NCI-H524 (cell line): ENCODE measurements at places on chromosomes 6 and 20.

DNA sequence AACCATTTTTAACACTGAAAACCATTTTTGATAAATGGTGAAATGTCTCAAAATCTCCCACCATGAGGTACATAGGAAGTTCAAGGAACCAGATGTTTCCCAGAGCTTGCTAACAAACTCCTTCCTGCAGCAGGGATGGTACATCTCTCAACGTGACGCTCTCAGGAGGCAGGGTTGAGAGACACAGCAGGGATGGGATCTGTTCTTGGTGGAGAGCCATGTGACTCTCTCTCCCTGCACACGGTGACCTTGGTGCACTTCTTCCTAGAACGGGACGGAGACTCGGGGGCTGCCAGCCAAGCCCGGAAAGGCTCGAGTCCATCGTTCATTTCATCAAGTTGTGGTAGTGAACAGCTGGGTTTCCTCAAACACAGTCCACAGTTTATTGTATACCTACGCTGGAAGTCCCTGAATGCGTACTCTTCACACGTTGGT is 94.2 kb downstream of the FAM50B start:
- DNase-seq: no peak

- no peak for DNase-seq
These were observed 515.7 kb upstream of the BTBD3 start for GRCh38 chr20:11401988-11402387.

DNA sequence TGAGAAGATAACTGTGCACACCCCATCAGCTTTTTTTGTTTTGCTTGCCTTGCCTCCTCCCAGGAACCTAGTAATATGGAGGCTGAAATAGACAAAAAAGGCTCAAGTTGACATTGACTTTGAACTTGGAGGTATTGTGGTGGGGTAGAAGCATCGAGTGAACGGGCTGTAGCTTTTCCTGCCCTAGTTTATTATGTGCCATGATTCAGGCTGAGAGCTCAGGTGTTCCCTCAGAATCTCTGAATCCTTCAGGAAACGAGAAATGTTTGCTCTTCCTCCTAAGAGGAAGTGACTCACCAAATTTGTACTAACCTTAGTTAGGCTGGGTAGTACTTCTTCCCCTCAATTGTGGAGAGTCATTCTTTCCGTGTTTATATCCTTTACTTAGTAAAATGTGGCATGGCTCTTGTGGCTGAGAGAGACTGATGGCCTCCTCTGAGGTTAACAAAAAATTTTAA is 98.8 kb downstream of the SASH1 start:
- DNase-seq: no peak

DNA sequence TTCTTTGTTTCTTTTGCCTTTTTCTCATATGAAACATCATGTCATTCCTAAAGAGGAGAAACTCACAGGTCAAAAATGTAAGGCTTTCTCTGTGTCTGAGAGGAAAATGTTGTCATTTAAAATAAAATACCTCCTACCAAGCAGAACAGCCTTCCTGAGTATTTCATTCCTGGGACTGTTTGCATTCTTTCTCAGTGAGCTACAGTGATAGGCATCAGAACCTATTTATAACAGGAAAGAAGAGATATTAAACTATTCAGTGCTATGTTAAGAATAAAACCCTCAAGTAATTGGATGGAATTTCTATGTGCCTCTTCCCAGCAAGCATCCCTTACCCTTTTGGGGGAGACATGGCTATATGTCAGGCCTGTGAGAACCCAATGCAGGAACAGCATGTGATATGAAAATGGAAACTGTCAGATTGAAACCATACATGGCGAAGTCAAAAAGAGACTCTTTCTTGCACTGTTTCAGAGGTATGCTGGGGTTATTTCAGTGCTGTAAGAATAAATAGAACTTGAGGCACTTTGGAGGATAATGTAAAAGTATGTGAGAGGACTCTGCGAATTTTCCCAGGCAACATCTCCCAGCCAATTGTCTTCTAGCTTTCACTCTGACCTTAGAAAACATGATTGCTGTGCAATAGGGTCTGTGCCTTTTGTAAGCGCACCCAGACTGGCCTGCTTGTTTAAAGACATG is 133.8 kb upstream of the CCN2 start:
- DNase-seq: no peak

GRCh38 chr6:121876721-121877120 is 441.3 kb downstream of the GJA1 start:
- DNase-seq: no peak

DNA sequence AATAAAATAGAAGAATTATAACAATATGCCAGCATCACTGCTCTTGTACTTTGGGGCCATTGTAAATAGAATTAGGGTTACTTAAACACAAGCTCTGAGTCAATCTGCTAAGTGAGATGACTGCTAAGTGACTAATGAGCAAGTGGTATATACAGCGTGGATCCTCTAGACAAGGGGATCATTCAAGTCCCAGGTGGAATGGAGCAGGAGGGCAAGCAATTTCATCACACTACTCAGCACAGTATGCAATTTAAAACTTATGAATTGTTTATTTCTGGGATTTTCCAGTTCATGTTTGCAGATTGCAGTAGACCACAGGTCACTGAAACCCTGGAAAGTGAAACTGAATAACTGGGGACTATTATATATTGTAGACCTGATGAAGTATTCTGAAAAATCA is 235.3 kb downstream of the BTBD3 start:
- no peak for DNase-seq

GRCh38 chr6:116476002-116476678 is 15.0 kb downstream of the CALHM6 start:
- peak; percentile 10 for DNase-seq

DNA sequence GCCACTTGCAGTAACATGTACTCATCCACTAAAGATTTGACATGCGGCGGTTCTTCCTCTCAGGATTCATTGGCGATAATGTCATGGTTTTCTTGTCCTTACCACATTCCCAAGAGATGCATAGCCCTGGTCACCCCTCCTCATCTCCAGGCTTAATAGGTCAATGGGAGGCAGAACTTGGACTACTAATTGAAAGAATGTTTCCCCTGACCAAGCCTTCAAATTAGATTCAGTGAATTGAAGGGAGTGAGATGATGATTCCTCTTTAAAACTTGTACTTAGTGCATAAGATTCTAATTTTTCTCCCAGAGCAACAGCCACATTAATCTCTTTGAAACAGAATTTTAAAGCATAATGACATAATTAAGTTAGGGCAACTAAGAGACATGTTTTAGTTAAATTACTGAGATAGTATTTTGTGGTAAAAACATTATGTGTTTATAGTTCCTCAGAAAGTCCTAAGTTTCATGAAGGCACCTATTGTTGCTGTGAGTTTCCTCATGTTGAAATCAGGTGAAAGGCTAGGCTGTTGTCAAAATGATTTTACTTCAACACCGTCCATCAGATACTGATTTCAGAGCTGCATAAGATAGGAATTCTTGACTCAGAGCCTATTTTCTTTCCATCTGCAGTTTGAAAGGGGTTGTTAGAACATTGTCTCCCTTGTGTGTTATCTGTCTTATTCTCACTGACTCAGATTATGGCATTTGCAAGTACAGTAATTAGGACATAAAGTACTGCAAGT is 48.5 kb downstream of the STK4 start:
- DNase-seq: no peak

- DNase-seq: no peak
These were observed 282.7 kb downstream of the EYA4 start for GRCh38 chr6:133523816-133524215.

DNA sequence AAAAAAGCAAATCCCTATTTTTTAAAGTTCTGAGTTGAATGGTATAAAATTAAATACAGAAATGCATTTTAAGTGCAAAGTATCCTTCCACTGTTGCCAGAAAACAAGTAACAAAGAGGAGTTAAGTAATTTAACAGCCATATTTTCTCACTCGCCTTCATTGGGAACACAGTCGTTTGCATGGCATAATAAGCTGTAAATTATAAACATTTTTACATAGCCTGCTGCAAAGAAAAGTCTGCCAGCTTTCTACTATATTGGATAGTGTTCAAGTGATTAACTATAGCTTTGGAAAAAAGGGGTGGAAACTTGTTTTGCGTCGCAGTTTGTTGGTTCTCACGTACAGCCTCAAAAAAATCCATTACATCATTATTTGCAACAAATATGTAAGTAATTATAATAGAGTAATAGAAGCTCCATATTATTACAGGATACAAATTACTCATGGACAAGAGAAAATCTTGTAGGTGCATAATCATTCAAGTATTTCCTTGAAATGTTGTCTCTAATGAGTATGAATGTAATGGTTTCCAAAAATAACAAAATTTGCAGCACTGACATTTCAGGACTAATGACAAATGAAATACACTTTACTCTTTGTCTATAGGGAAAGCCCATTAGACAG is 139.3 kb downstream of the PDSS2 start:
- DNase-seq: no peak

DNA sequence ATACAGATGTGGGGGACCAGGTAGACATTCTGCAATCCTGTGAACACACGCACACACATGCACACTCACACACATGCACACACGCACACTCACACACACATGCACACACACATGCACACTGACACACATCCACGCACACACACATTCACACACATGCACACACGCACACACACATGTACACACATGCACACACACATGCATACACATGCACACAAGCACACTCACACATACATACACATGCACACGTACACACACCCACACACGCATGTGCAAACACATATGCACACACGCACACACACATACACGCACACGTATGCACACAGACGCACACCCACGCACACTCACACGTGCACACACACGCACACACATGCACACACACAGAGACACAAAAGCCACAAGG is 14.3 kb upstream of the GGTLC1 start:
- DNase-seq: no peak

DNA sequence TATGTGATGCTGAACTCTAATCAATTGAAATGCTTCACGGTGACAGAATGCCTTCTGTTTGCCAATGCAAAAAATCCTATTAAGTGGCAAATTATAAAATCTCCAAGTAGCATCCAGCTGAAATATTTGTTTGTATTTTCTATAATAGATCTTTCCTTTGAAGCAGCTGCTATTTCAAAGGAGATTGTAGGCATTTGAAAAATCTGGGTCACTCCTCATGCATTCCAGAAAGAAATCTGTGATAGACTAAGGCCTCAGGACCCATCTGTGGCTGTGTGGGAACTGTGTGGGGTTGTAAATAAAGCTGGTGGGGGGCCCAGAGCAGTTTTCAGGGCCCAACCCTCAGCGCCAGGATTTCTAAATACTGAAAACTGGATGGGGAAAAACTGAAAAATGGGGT is 216.9 kb upstream of the ARG1 start:
- DNase-seq: no peak

- DNase-seq: no peak
These were observed 7.1 kb downstream of the VNN2 start for GRCh38 chr6:132750455-132751248.

DNA sequence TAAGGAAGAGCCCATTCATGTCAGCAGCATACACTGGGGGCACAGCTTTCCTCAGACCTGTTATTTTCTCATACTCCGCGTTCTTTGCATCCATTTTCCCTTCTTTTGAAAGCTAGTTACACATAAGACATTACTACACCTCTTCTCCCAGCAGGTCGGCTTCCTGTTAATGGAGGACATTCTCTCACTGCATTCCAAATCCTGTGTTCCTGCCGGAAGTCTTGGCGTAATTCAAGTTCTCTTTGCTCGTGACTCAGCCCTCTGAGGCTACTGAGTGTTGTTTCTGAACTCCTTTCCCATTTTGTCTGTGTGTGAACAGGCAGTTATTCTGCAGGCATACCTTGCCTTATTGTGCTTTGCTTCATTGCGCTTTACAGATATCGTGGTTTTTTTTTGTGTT is 97.5 kb upstream of the ZBTB24 start:
- no peak for DNase-seq
